Activated CD4-positive, alpha-beta T cell treated with anti-CD3 and anti-CD28 coated beads, Interleukin-2, amount 10 ng/mL, durations not matched to agents 24 days and 14 days (primary cell): ENCODE measurements at places on chromosomes 3 and 15. TPM values are rescaled to one million over a fixed set of nuclear protein-coding genes. Genes with fewer than 3 reads are reported as not detected.

The ARNT2 gene
- 0.26 TPM in 1 of 2 replicates, not detected in the other for total RNA-seq

The COL6A5 gene
- not detected in 2 replicates for total RNA-seq

The GRM2 gene
- total RNA-seq: 0.24 and 0.86 TPM in 2 replicates

DNA sequence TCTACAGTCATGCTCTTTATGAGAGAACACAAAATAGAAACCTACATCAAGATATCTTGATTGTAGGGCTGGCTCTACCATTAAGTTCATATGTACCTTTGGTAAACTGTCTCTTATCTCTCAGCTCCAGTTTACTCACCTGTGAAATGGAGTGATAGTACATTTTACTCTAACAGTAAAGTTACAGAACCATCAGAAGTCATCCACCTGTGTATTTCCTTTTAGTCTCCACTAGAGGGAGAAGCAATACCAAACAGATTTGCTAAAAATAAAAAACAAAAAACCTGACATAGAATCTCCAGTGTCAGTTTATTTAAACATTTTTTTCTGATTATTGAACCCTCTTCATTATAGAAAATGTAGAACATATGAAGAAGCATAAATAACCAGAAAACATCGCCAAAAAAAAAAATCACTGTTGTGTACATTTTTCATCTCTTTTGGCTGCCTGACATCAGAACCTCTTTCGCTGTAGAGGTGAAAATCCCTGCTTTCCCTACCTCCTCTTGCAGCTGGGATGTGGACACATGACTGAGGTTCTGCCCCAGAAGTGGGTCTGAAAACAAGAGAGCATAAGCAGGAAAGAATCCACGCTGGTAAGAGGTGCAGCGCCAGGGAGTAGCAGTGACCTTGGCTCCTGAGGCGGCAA is 48.7 kb upstream of the WDR72 start:
- no peak for DNase-seq

The RAB6B gene
- total RNA-seq: 0.07 and 0.14 TPM in 2 replicates

The NEK10 gene
- total RNA-seq: 0.26 and 0.28 TPM in 2 replicates

DNA sequence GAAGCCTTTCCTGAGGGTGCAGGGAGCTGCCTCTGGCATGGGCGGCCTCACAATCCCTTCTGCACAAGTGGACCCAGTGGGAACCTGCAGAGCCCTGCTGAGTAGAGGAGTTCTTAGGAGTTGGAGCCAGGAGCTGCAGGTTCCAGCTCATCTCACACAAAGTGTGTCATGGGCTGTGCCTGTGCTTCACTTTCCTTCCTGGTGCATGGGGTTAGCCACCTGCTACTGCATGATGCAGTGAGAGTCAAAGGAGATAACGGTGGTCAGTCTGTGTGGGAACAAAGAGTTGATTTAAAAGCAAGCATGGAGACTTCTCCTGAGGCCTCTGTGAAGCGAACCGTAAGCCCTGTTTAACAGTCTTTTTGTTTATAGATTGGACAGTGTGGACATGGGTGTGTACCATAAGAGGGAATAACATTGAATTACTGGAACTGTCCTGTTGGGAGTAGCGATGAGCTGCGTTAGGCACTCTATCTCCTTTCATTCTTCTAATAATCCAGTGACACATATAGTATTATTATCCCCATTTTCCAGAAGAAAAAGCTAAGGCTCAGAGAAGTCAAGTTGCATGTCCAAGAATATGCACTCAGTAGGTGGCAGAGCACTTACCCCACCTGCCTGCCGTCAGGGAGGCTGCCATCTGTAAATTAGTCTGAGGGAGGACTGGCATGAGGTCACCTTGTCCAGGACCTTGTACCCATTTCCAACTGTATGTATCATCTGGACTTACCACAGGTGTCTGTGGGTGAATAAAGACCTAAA is 68.7 kb upstream of the PRR23C start:
- DNase-seq: peak; percentile 77

GRCh38 chr3:138642226-138642926 is 33.8 kb downstream of the FAIM start:
- DNase-seq: no peak

The ZNF35 gene
- 4.7 and 4.8 TPM in 2 replicates for total RNA-seq

DNA sequence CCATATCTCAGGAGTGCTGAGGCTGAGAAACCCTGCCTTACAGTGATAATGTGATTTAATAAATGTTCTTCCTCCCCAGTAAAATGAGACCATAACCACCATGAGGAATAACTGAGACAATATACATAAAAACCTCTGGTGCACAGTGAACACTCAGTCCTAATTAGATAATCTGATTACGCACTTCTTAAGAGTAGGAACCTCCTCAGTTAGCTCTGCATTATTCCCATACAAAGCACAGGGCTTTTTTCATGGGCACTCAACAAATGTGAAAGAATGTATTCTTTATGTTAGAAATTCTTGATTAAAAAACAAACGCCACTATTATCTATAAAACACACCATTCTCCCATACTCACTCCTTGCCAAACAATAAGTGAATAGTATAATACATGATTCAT is 97.0 kb downstream of the TNIK start:
- no peak for DNase-seq

- no peak for DNase-seq
Observed at GRCh38 chr3:140555666-140556065, 122.2 kb upstream of the TRIM42 start.

DNA sequence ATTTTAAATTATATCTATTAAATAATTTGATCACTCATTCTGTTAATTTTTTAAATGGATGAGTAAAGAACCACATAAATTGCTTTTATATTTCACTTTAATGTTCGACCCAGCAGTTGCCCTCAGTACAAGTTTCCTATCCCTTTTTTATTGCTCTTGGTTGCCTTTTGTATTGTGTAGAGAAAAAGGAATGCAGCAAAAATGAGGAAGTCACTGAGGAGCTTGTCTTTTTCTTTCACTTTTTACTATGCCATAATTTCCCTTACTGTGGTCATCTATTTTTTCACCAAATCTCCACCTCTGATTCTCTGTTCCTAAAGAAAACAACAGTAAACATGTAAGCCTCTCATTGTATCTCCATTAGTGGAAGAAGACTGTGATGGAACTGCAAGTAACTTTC is 122.7 kb downstream of the B3GALNT1 start:
- DNase-seq: no peak

DNA sequence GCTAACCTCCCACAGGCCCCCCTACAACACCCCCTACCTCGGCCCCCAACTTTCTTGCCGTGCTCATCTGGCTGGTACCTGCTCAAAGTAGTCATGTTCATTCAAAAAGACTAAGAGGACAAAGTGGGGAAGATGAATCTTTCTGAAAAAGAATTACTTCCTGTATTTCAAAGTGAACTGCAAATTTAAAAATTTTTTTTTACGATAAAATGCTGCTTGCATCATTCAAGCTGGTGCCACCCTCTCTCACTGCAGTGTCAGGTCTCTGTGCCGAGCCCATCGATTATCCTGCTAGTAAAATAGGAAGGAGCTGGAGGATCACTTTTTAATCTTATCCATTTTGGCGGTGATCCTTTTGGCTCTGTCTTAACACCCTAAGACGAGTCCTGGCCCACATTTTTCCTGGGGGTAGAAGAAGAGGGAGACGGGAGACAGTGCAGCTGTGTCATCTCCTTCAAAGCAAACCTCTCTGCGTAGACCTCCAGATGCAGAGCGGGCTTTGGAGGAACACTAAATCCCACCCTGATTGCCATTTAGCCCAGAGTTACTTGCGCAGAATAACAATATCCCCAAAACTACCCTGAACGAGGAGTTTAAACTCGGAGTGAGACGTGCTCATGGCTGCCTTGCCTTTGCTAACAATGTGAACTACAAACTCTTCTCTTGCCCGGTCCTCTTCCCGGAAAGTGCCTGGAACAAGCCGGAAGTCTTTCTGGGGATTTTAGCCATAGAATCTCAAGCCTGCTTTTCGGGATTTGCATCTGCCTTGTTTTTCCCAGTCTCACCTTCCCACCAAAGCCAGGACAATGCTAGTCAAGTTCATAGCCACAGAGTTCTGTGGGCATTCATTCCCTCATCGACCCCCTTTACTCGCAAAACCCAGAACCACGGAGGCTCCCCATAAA is 66.2 kb upstream of the CGNL1 start:
- DNase-seq: no peak

The MEX3B gene
- total RNA-seq: 1.1 TPM in 2 replicates

The ACVR2B gene
- 12.2 and 12.6 TPM in 2 replicates for total RNA-seq

- DNase-seq: no peak
Observed at GRCh38 chr3:197392961-197393360, 94.5 kb upstream of the DLG1 start.

DNA sequence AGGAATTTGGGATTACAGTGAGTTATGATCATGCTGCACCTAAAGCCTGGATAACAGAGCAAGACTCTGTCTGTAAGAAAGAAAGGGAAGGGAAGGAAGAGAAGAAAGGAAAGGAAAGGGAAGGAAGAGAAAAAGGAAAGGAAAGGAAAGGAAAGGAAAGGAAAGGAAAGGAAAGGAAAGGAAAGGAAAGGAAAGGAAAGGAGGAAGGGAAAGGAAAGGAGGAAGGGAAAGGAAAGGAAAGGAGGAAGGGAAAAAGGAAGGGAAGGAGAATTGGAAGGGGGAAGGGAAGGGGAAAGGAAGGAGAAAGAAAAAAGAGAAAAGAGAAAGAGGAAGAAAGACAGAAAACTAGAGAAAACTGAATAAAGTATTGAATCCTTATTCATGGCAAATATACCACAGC is 359.8 kb downstream of the ULK4 start:
- no peak for DNase-seq

The TJP1 gene
- not detected in 2 replicates for total RNA-seq

The ISL2 gene
- 0.31 and 0.89 TPM in 2 replicates for total RNA-seq

The PLOD2 gene
- 1.6 and 2.0 TPM in 2 replicates for total RNA-seq

The NGLY1 gene
- 65.0 and 70.7 TPM in 2 replicates for total RNA-seq

DNA sequence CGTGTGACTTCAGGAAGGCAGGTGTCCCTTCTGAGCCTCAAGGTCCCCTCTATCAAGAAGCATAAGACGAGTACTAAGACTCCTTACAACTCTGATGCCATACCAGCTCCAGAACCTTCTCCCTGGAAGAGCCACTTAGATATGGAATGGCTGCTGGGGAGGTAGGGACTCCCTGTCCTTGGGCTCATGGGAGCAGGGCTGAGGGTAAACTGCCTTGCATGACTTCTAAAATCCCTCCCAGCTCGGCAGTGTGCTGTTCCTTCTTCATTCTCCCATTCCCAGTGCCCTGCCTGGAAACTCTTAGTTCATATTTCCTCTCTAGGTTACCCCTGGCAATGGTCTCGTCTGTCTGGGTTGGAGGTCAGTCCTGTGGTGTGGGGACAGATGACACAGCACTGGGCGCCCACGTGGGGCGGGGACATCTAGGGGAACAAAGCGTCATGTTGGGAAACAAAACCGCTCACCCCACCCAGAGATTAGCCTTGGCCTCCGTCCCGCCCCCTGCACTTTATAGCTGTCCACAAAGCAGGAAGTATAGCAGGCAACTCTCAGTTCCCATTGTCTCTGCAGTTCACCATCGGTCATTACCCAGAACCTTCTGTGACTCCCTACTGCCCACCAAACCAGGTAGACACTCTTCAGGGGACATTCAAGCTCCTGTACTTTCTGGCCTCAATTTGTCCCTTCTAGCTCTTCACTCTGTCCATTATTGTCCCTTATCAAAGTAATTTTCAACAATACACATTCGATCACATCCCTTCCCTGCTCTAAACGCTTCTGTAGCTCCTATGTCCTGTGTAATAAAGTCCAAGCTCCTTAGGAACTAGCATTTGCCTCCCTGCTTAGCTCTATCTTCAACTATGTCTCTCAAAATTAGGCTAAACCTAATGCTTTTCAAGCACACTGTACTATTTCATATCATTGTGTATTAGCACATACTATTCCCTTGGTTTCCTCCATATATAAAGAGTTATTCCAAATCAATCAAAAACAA is 73.8 kb downstream of the IQSEC1 start:
- no peak for DNase-seq

DNA sequence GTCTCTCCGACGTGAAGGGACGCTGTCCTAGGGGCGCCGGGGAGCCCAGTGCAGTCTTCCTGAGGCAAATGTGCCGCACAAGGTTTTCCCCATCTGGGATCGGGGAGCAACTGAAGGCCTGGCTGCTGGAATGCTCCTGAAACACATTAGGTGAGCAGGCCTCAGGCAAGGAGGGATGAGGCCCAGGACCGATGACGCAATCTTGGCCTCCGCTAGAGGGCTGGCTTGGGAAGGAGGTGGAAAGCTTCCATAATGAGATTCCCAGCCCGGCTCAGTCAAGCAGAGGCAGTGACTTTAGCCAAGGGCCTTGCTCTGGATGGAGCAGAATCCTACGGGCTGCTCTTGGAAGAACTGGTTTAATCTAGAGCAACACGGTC is 50.8 kb downstream of the CPN2 start:
- no peak for DNase-seq

GRCh38 chr3:52827441-52827840 is 3.0 kb downstream of the ITIH4 start:
- DNase-seq: no peak

- no peak for DNase-seq
Observed at GRCh38 chr15:89483079-89483478, 13.3 kb downstream of the RHCG start.

DNA sequence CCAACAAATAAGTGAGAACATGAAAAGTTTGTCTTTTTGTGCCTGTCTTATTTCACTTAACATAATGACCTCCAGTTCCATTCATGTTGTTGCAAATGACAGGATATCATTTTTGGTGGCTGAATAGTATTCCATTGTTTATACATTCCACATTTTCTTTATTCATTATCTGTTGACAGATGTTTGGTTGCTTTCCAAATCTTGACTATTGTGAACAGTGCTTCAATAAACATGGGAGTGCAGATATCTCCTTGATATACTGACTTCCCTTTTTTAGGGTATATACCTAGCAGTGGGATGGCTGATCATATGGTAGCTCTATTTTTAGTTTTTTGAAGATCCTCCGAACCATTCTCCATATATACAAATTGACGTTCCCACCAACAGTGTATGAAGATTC is 19.1 kb upstream of the CD200R1L start:
- no peak for DNase-seq

DNA sequence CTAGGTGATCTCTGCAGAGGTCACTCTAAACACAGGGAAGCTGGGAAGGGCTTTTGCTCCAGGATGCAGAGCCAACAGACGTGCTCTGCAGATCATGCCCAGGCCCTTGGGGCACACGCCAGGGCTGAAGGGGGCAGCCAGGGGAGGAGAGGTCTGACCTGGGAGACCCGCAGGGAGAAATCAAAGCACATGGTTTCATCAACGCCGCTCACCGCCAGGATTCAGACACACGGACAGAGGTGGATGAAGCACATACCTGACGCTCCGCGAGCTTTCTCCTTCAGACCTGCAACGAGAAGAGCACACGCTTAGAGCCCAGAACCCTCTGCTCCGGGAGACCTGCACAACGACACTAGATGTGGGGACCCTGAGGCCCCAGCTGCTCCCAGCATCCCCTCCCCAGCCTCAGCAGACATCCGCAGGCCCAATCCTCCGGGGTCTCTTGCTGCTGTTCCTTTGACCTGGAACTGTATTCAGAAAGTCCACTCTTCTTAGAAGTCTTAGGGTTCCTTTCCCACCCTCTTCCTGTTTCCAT is 90.7 kb upstream of the IQSEC1 start:
- no peak for DNase-seq

GRCh38 chr3:31985831-31986230 is 4.3 kb downstream of the ZNF860 start:
- no peak for DNase-seq

GRCh38 chr3:98827221-98827920 is 64.2 kb downstream of the ST3GAL6 start:
- no peak for DNase-seq

The SRGAP3 gene
- 0.40 and 0.45 TPM in 2 replicates for total RNA-seq

GRCh38 chr3:42247576-42248027 is 18.4 kb downstream of the CCK start:
- DNase-seq: peak; percentile 88

The GNAT1 gene
- not detected in 2 replicates for total RNA-seq
